ENCODE measurements at places on chromosomes 12 and 14. TPM values are rescaled to one million over a fixed set of nuclear protein-coding genes. Genes with fewer than 3 reads are reported as not detected.
A peak's percentile ranks its signal among the peaks of the same experiment; 100 is the strongest.

DNA sequence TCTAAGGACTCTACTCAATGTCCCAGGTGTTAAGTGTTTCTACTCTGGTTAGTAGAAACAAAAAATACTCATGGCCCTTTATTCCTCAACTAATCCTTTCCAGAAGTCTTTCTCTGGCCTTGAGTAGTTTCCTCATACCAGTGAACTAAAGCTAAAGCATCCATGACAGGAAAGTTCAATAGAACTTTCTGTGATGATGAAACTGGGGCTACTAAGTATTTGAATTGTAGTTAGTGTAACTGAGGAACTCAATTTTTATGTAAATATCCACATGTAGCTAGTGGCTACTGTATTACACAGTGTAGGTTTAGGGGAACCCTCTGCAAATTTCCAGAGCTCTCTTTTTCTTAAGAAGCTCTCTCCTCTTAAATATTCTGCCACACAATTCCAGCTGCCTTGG is 63.7 kb downstream of the R3HDM2 start:
- DNase-seq: no peak

GRCh38 chr12:48881686-48882314 is 16.1 kb upstream of the RND1 start:
- no peak for DNase-seq

- no peak for DNase-seq
Measured at GRCh38 chr14:70776197-70776596, 33.1 kb downstream of the MAP3K9 start.

GRCh38 chr14:101407328-101407727 is 154.0 kb upstream of the DIO3 start:
- DNase-seq: no peak

The TMED8 gene
- 9.3 TPM for total RNA-seq

The KRT82 gene
- not detected for total RNA-seq

DNA sequence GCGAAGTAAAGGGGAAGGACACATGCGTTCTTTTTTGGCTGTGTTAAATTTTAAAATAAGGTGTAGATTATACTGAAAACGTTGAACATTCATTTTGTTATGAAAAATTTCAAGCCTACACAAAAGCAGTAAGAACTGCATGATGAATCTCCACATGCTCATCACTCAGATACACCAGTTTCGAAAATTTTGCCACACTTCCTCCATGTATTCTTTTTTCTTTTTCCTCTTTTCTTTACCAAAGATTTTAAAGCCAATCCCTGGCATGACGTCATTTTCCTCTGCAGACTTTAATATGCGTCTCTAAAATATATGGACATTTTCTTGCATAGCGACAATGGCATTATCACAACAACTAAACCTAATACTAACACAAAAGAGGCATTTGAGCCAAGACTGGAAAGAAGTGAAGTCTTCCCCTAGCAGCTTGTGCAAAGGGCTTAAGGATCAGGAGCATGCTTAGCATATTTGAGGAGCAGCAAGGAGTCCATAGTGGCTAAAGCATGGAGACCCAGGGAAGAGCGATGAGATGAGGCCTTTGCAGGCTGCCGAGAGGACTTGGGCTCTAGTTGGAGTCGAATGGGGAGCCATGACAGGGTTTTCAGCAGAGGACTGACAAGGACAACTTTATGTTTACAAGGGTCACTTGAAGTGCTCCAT is 111.9 kb downstream of the ERC1 start:
- DNase-seq: no peak

DNA sequence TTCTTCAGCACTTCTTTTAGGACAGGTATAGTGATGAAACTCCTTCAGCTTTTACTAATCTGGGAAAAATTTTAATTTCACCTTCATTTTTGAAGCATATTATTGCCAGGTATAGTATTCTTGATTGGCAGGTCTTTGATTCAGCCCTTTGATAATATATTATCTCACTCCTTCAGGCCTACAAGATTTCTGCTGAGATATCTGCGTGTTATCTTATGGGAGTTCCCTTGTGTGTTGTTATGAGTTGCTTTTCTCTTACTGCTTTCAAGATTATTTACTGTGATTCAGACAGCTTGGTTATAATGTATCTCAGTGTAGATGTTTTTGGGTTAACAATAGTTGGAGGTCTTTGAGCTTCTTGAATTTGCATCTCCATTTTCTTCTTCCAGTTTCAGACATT is 87.4 kb downstream of the ATF7IP start:
- DNase-seq: no peak

The SLC6A15 gene
- total RNA-seq: 96.3 TPM

DNA sequence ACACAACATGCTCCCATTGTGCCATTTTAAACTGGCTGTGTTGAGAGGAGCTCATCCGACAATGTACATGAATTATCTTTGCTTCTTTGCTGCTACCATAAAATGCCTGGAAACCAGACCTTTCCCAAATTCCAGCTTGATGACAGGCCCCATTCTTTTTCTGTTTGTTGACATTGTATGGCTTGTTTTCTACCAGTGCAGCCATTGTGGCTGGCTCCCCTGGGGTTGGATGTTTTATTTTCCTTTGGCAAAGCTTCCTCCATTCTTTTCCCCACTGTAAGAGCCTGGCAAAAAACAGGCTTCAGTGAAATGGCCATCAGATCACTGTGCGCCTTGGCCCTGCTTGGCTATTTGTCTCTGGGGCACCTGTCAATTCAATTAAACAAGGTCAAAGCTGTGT is 532.5 kb downstream of the VRK1 start:
- no peak for DNase-seq

- DNase-seq: no peak
Measured at GRCh38 chr12:89421092-89421835, 69.0 kb upstream of the DUSP6 start.

GRCh38 chr12:107948391-107948945 is 174.0 kb downstream of the ASCL4 start:
- no peak for DNase-seq

DNA sequence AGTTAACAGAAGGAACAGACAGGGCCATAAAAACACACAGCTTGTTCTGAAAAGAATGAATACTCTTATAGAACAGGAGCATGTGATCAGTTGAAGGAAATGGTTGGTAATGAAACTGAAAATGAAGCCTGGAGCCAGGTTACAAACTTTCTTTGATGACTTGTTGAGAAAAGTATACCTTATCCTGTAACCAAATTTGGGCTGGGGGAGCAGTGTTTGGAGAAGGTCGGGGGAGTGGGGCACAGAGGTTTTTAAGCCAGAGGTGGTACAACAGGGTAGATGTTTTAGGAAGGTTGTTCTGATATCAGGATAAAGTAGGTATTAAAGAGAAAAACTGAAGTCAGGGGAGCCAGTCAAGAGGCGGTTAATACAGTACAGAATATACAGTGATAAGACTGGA is 8.2 kb downstream of the GOLT1B start:
- DNase-seq: no peak

The ST8SIA1 gene
- 4.7 TPM for total RNA-seq

DNA sequence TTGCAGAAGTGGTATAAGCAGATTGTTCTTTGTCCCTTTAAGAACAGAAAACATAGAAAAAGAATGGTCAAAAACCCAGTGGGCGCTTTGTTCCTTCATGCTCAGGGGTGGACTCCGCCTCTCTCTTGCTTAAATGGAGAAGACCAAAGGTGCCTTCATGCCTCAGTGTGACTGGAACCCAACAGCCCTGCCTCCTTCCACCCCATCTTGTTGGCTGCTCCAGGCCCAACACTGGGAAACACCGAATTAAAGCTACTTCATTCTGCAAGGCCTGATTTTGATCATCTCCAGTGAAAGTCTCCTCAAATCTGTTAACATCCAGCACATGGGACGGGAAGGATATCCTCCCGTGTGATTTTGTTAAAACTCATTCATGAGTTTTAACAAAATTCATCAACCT is 103.7 kb downstream of the BCL11B start:
- DNase-seq: no peak

DNA sequence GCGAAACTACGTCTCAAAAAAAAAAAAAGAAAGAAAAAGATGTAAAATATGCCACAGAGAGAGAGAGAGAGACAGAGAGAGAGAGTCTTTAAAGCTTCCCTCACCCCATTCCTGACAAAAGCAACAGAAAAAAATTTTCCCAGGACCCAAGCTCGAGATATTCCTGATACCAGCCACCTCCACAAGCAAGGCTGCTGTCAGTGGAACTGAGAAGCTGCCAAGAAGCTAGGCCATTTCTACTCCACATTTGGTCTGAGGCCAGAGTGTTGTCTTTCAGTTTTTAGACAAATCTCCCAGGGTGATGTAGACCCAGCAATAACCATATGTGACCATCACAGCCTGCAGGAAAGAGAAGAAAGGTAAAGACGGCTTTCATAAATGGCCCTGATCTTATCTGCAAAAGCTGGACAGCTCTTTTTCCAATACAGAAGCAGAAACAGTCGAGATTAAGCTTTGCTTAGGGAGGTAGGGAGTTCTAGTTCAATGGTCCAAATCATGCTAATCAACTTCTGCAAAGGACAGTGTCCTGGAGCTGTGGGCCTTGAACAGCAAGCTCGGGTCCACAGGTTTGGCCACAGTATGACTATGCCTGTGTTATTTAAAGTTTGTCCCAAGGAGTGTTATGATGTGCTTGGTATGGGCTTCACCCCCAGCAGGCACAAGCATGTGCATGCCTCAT is 130.3 kb upstream of the NUDT4 start:
- no peak for DNase-seq

GRCh38 chr12:90333939-90334338 is 621.0 kb downstream of the CCER1 start:
- DNase-seq: peak; percentile 22

GRCh38 chr12:15608941-15609340 is 180.2 kb downstream of the EPS8 start:
- no peak for DNase-seq

GRCh38 chr12:105106621-105107020 is 910 bp upstream of the WASHC4 start:
- no peak for DNase-seq

DNA sequence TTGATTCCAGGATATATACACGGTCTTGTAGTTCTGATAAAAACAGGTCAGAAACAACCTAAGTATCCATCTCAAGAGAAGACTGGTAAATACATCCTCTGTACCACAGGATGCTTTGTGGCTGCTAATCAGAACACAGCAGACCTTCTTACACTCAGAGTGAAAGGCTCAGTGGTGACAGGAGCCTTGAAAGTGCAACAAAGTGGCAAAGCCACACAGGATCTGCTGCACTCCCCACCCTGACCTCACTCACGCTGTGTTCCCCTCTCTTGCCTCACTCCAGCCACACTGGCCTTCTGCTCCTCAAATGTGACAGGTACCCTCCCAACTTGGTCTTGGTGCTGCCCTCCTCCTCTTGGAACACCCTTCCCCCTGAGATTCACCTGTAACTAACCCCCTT is 98.1 kb upstream of the GRIP1 start:
- no peak for DNase-seq

- DNase-seq: no peak
Measured at GRCh38 chr14:100653409-100653808, 66.2 kb upstream of the BEGAIN start.

The RFX4 gene
- not detected for total RNA-seq
